Psoas muscle (tissue), 8 donors: ENCODE measurements at places on chromosomes 1 and 21. TPM values are rescaled to one million over a fixed set of nuclear protein-coding genes. Genes with fewer than 3 reads are reported as not detected.

The ADSS2 gene
- 19.2 TPM for polyA plus RNA-seq

The XPR1 gene
- 13.4 TPM for polyA plus RNA-seq

The LIN28A gene
- not detected for polyA plus RNA-seq

GRCh38 chr1:77065693-77066342 lies 153.4 kb downstream of the PIGK start:
- DNase-seq, result no peak

DNA sequence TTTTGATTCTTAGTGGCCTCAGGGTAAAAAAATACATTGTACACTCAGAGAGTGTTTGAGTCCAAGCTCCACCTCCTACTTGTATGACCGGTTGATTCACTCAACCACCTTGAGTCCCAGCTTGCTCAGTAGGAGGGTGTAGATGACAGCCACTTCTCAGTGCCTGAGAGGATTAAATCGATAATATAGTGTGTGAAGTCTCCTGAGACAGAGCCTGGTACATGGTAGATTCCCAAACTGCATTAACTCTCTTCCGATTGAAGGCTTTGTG lies 38.4 kb downstream of the NCMAP start:
- no peak for DNase-seq

DNA sequence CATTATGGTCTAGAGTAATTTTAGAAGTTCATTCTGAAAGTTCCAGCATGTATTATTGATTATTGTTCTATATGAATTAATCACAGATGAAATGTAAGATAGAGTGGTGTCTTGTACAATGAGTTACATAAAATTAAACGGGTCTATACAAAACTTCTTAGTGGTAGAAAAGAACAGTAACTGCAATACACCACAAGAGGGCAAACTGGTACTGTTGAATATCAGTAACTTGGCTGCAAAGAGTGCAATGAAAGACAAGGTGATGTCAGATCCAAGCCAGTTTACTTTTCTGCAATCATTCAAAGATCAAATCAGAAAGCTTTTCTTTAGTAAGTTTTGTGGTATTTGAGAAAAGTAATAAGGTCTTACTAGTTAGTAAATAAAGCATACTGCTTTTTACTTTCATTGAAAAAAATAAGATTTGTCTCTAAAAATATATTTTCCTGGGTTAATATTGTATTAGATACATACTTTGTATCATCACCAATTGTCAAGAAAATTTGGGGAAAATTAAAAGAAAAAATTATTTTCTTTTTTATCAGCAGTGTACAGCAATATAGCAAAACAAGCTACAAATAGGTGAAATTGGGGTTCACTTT lies 66.4 kb upstream of the BTG3 start:
- no peak for DNase-seq
